NCI-H1694 treated with DMSO at 0.1 percent for 48 hours (cell line): ENCODE measurements at places on chromosomes 3 and 15.

- DNase-seq: no peak
Observed at GRCh38 chr3:147405231-147406027, 914 bp downstream of the ZIC4 start.

DNA sequence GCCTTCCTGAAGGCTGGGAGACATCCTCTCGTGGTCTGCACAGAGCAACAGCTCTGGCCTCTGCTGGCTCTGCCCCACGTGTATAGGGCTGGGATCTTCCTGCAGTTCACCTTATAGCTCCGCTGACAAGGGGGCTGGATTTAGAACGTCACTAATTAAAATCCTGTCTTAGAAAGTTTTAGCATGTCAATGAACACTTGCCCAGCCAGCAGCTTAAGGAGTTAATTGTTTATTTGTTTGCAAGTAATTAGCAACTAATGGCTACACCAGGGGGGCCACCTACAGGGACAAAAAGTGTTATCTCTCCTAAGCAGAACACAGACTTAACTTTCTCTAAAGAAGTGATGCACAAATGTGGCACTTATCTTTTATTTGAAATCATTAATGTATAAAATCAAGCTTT, at the start of gene HESX1:
HESX1 (minus strand) TSS at position 84 of the 403 bp plus-strand sequence; CDS start at position 24, 60 bp downstream.
- no peak for DNase-seq

- no peak for DNase-seq
Observed at GRCh38 chr15:84749111-84749991, 959 bp downstream of the ZNF592 start.

DNA sequence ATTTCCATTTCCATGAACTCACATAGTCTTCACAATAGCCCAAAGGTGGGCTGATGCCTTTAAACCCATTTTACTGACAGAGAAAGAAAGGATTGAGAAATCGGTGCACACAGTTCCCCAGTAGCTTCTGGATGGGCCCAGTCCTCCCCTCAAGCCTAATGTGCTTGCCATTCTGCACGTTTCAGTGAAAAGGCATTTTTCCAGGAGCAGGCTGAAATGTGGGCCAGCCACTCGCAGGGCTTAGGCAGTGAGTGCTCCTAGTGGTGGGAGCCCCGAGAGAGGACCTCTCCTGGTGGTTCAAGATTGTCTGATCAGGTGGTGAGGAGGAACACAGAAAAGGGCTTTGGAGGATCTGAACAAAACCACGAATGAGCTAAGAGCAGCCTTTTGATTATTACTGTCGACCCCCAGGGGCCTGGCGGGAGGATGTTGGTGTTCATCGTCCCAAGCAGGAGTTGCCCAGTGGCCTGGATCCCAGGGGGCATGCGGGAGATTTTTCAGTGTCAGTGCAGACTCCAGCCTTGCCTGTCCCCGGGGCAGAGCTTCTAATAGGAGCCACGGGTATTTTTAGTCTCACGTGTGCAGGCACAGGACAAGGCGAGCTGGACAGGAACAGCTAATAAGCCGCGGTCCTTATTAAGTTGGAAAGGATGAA, 8.7 kb upstream of the KY start:
- no peak for DNase-seq
